H1 (cell line): ENCODE measurements at places on chromosomes 1 and 21. TPM values are rescaled to one million over a fixed set of nuclear protein-coding genes. Genes with fewer than 3 reads are reported as not detected.

GRCh38 chr1:199522338-199522737 lies 505.2 kb upstream of the NR5A2 start:
- H3K4me3 ChIP-seq = no peak overlapping the region
- no peaks in the 10 kb centered on the region for H3K4me1 ChIP-seq
- H3K36me3 ChIP-seq = no peaks in the 10 kb centered on the region
- H3K27me3 ChIP-seq = no peaks in the 10 kb centered on the region
- H3K27ac ChIP-seq = no peak overlapping the region
- no peak for DNase-seq

- no peaks in the 10 kb centered on the region for H3K36me3 ChIP-seq
- no peak for DNase-seq
- no peak overlapping the region for H3K27ac ChIP-seq
- no peak overlapping the region for H3K4me3 ChIP-seq
- H3K4me1 ChIP-seq = no peaks in the 10 kb centered on the region; the same call in 1 of the 2 replicates
Observed at GRCh38 chr1:236998546-236998945, 5.7 kb downstream of the MT1HL1 start.

DNA sequence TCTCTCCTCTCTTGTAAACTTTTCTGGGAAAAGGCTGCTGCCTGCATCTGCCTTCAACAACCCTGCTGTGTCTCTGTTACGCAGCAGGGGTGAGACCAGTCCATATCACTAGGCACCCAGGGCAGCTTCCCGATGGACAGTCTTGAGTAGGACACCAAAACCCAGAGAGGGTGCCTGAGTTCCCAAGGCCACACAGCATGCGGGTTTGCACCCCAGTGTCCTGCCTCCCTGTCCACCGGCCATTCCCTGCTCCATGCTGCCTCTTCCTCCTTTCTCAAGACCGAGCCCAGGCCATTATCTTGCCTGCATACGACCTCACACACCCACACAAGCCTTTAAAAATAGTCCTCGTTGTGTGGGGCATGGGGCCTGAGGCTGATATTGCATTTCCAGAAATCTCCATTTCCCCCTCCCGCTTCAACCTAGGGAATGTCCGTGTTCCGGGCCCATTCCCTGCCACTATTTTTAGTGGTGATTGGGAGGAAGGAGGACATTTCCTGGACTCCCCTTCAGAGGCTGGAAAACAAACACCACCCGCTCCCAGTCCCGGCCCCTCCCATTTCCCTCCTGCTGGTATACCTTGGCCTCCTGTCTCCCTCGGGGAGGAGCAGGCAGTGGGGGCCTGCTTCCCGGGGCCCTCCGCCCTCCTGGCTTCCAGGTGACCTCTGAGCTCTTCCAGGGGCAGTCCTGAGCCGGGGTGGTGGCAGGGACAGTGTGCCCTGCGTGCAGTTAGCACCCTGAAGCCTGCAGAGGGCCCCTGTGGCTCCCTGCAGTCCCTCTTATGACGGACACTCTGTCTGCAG lies 132.4 kb upstream of the TMEM51 start:
- no peak overlapping the region for H3K27ac ChIP-seq
- no peaks in the 10 kb centered on the region for H3K27me3 ChIP-seq
- no peaks in the 10 kb centered on the region for H3K4me1 ChIP-seq

DNA sequence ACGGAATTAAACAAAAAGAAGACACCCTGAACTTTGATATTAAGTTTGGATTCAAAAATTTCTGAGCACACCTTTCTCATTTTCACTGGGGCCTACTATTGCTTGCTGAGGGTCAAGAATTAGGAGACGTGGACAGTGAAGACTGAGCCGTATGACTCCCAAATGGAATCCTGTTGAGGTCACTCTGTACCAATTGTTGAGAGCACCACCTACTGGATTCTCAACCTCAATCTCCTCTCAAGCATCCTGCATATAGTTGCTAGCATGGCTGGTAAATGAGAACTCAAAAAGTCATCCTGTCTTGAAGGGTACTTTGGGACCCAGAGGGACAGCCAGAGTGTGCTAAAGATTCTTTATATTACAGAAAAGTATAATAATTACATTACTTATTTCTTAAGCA lies 20.2 kb upstream of the MTR start:
- H3K36me3 ChIP-seq = no peaks in the 10 kb centered on the region
- no peak for DNase-seq
- H3K4me3 ChIP-seq = no peak overlapping the region
- no peaks in the 10 kb centered on the region for H3K27me3 ChIP-seq
- H3K4me1 ChIP-seq = no peaks in the 10 kb centered on the region

GRCh38 chr1:31145648-31146047 lies 80.1 kb upstream of the PUM1 start:
- no peaks in the 10 kb centered on the region for H3K36me3 ChIP-seq
- no peak overlapping the region for H3K4me3 ChIP-seq
- no peak for DNase-seq
- H3K27me3 ChIP-seq = no peaks in the 10 kb centered on the region

GRCh38 chr21:43585924-43586413 lies 73.3 kb downstream of the HSF2BP start:
- H3K36me3 ChIP-seq = no peaks in the 10 kb centered on the region
- no peaks in the 10 kb centered on the region for H3K4me1 ChIP-seq
- H3K27ac ChIP-seq = no peak overlapping the region
- no peak overlapping the region for H3K4me3 ChIP-seq

DNA sequence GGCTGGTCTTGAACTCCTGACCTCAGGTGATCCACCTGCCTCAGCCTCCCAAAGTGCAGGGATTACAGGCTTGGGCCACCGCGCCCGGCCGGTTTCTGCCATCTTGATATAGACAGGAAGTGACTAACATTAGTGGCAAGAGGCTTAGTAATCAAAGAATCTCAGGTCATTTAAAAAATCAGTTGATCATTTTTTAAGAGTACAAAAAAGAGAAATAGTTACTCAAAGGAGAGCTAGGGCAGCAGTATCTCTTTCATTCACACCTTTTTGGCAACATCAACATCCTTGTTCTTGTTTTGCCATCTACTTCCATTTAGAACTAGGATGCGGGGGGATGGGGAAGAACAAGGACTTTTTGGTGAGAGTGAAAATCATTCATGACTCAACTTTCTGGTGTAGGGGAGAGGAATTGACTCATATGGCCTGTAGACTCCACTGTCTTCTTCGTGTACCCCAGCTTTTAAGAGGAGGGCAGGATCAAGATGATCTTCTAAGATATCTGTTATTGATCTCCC lies 8.8 kb downstream of the FCRLB start:
- H3K27me3 ChIP-seq = peaks cover 19% of the 10 kb centered on the region
- H3K36me3 ChIP-seq = no peaks in the 10 kb centered on the region
- H3K27ac ChIP-seq = no peak overlapping the region
- H3K4me1 ChIP-seq = peaks cover 6% of the 10 kb centered on the region
- no peak for DNase-seq

DNA sequence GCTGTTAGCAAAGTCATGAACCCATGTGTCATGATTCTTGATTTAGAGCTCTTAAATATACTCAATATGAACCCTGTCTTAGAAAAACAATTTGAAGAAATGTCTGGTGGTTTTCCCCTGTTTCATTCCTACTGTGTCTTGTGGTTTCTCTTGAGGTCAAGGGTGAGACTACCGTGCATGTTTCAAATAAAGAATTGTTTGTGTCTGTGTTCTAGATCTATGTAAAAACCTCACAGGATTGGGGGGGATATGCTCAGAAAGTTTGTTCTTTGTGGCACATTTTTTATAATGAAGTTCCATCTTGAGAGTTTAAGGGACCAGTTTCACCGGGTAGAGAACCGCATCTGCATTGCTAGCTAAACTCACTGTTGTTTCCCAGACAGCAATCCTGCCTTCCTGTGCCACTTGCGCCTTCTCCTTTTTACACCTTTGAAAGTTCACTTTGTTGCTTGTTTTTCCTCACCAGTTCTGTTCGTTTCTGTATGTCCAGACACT lies 30.9 kb upstream of the CACYBP start:
- H3K4me1 ChIP-seq = no peaks in the 10 kb centered on the region
- peaks cover 80% of the 10 kb centered on the region for H3K36me3 ChIP-seq
- H3K4me3 ChIP-seq = no peak overlapping the region
- DNase-seq = no peak
- no peaks in the 10 kb centered on the region for H3K27me3 ChIP-seq
- no peak overlapping the region for H3K27ac ChIP-seq

DNA sequence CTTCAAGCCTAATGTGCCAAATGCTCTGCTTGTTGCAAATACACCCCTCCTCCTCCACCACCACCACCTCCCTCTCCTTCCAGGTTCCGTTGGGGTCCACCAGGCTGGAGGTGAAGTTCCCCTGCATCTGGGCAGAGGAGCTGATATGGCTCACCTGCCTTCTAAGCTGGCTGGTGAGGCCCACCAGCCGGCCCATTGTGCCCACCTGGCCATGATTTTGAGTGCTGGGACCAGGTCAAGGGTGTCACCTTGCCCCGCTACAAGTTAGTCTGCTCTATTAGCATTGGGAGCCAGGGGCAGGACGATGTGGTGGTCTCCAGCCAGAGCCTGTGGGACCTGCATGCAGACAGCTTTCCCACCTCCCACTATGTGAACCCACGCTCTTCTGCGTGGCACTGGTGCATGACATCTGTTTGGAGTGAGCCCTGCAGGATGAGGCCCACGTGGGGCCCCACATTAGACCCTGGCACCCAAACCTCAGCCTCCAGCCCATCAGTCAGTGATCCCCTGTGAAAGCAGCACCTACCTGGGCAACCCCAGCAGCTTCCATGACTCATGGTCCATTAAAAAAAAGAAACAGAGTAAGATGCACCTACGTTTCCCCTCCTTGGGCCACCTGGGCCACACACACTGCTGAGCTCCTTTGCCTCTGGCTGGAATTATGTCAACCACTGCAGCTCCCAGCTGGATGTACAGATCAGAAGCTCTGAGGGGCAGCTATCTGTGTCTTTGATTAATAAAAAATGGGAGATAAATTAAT lies 15.6 kb upstream of the CDCP2 start:
- no peak for DNase-seq
- no peaks in the 10 kb centered on the region for H3K4me1 ChIP-seq
- H3K36me3 ChIP-seq = no peaks in the 10 kb centered on the region
- H3K4me3 ChIP-seq = no peak overlapping the region
- H3K27ac ChIP-seq = no peak overlapping the region
- no peaks in the 10 kb centered on the region for H3K27me3 ChIP-seq

GRCh38 chr1:41358131-41359021 lies 2.9 kb upstream of the FOXO6 start:
- H3K4me3 ChIP-seq = peak overlapping the region; percentile 12; the same call in 1 of the 2 replicates
- H3K4me1 ChIP-seq = peaks cover 41% of the 10 kb centered on the region
- no peak for DNase-seq
- H3K36me3 ChIP-seq = no peaks in the 10 kb centered on the region
- H3K27ac ChIP-seq = no peak overlapping the region
- H3K27me3 ChIP-seq = peaks cover 24% of the 10 kb centered on the region

DNA sequence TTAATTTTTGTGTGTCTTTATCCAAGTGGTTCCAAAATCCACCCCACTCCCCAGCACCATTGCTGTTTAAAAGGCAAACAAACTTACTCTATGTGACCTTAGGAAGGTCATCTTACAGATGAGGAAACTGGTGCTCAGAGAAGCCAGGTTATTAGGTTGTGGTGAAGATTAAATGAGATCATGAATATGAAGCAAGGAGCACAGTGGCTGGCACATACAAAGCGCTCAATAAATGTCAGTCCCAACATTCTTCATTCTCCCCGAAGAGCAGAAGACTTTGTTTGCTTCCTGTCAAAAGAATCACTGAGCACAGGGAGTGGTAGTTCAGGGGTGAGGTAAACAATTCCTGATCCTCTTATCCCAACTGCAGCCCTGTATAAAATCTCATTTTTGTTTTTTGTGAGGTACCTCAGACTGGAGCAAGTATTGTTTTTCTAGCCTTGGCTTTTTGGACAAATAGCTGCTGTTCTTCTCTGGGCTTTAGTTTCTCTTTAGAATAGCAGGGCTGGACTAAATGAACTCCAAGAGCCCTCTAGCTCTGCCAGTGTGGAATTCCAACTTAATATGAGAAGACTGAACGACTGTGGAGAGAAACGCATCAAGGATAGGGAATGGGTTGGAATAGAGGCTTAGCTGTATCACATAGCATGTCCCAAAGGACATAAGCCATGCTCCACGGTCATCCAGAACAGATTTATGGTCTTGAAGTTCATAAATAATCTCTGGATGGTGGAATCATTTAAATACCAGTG lies 455.3 kb upstream of the USP24 start:
- no peaks in the 10 kb centered on the region for H3K36me3 ChIP-seq
- no peaks in the 10 kb centered on the region for H3K4me1 ChIP-seq
- H3K4me3 ChIP-seq = no peak overlapping the region
- no peak for DNase-seq
- no peak overlapping the region for H3K27ac ChIP-seq

GRCh38 chr1:102546251-102546650 lies 549.5 kb upstream of the OLFM3 start:
- no peak overlapping the region for H3K27ac ChIP-seq
- no peak overlapping the region for H3K4me3 ChIP-seq
- no peaks in the 10 kb centered on the region for H3K27me3 ChIP-seq
- H3K4me1 ChIP-seq = no peaks in the 10 kb centered on the region
- no peak for DNase-seq

- H3K4me3 ChIP-seq = no peak overlapping the region
- H3K36me3 ChIP-seq = no peaks in the 10 kb centered on the region
- no peaks in the 10 kb centered on the region for H3K27me3 ChIP-seq
- no peaks in the 10 kb centered on the region for H3K4me1 ChIP-seq
Observed at GRCh38 chr1:181659321-181659957, 176.1 kb downstream of the CACNA1E start.

- no peak for DNase-seq
- H3K4me3 ChIP-seq = no peak overlapping the region
- H3K27me3 ChIP-seq = peaks cover 22% of the 10 kb centered on the region
Observed at GRCh38 chr1:204680051-204680450, 5.5 kb downstream of the LRRN2 start.

DNA sequence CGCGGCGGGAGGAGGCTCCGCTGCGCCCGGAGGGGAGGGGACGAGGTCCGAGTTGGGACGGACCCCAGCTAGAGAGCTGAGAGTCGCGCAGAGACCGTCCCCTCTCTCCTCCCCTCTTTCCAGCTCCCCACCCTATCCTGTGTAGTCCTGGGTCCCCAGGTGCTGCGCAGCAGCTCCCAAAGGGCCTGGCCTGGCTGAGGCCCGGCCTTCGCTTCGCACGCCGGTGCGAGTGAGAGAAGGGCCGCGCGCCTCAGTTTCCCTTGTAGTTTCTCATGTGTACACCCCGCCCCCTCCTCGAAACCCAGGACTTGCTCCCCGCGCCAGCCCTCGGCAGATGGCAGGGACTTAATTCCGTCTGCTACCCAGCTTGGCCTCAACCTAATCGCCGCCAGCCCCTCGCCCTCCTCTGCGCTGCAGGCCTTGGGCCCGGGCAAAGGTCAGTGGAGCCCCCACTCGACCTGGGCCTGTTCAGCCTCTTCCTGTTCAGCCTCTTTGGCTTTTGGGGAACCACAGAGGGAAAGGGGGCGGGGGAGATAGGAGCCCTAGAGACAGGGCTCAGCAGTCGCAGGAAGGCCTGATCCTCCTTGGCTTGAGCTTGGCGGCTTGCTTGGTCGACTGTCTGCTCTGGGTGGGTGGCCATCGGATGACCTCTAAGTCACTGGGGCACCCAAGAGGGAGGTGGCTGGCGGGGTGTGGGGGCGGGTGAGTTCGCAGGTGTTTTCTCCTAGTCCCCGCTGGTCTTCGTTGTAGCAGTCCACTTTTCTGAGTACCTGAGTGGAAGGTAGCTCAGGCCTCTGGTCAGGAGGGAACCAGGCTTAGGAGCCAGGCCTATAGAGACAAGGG lies 1.0 kb downstream of the ZNF687 start:
- H3K4me3 ChIP-seq = peak overlapping the region; percentile 96
- no peak for DNase-seq
- H3K27me3 ChIP-seq = no peaks in the 10 kb centered on the region
- H3K4me1 ChIP-seq = peaks cover 8% of the 10 kb centered on the region; the same call in 1 of the 2 replicates

Gene NR5A2
- 11.6 and 11.7 TPM in 2 replicates for total RNA-seq

Gene SPRR2D
- not detected in 2 replicates for total RNA-seq

Gene C1orf94
- 4.8 and 5.8 TPM in 2 replicates for total RNA-seq

Gene ATAD3B
- total RNA-seq = 63.0 and 64.4 TPM in 2 replicates

Gene NR0B2
- not detected in 2 replicates for total RNA-seq

Gene ZNF644
- total RNA-seq = 85.2 and 93.5 TPM in 2 replicates

Gene BMP8A
- 0.43 and 0.63 TPM in 2 replicates for total RNA-seq

Gene RPE65
- total RNA-seq = not detected in 2 replicates

Gene TFF2
- total RNA-seq = not detected in 2 replicates
